ENCODE measurements at places on chromosomes 16 and 17. TPM values are rescaled to one million over a fixed set of nuclear protein-coding genes. Genes with fewer than 3 reads are reported as not detected.

AIPL1 gene
- not detected for total RNA-seq

ABCA10 gene
- 7.1 TPM for total RNA-seq

PRSS36 gene
- total RNA-seq, result 0.45 TPM

MYH8 gene
- not detected for total RNA-seq

TBC1D3H gene
- total RNA-seq, result not detected

P2RX1 gene
- 1.3 TPM for total RNA-seq

PRSS53 gene
- 1.5 TPM for total RNA-seq

CRHR1 gene
- not detected for total RNA-seq

CUEDC1 gene
- total RNA-seq, result 9.4 TPM

PITPNM3 gene
- 0.35 TPM for total RNA-seq

PRRT2 gene
- 0.38 TPM for total RNA-seq

SNAI3 gene
- not detected for total RNA-seq

SLC5A11 gene
- not detected for total RNA-seq

SALL1 gene
- total RNA-seq, result not detected

HYDIN gene
- 0.12 TPM for total RNA-seq

TPSG1 gene
- total RNA-seq, result not detected

PRKCB gene
- 1.4 TPM for total RNA-seq

SCN4A gene
- total RNA-seq, result not detected

SHBG gene
- total RNA-seq, result 0.23 TPM

CD300H gene
- not detected for total RNA-seq

TMEM92 gene
- 0.12 TPM for total RNA-seq

SYCE1L gene
- 1.2 TPM for total RNA-seq

EPX gene
- total RNA-seq, result not detected

TBC1D3D gene
- 0.12 TPM for total RNA-seq

CMTM1 gene
- total RNA-seq, result 1.9 TPM

EVI2A gene
- 42.9 TPM for total RNA-seq

KRTAP2-3 gene
- total RNA-seq, result not detected

GRIN2C gene
- total RNA-seq, result 0.23 TPM

MAPK7 gene
- 11.2 TPM for total RNA-seq

CAMTA2 gene
- 4.1 TPM for total RNA-seq

PIK3R6 gene
- total RNA-seq, result not detected

SNX11 gene
- total RNA-seq, result 12.8 TPM

DHRS7B gene
- 51.2 TPM for total RNA-seq

Measured in smooth muscle cell of the coronary artery (primary cell).